CD4-positive, alpha-beta T cell treated with Interleukin-6 at 100 ng/mL for 8 hours (primary cell): ENCODE measurements at places on chromosomes 6 and 20.
A peak's percentile ranks its signal among the peaks of the same experiment; 100 is the strongest.

GRCh38 chr6:30480536-30481156 is 8.7 kb upstream of the HLA-E start:
- peak; percentile 58 for DNase-seq

DNA sequence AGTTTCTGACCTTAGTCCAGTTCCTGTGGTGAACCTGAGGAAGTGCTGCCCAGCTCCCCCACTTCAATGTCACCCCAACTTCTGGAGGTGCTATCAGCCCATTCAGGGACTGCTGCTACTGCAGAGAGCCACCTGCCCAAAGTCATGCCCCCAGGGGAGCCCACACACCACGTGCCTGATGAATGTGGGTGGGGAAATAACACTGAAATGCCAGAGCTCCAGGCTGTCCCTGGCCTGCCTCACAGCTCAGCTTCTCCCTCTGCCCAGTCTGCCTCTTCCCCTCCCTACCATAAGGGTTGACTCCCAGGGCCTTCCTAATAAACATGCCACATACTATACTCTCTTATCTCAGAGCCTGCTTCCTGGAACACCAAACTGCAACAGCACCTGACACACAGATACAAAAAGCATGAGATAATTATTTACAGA is 276.4 kb upstream of the MOCS1 start:
- DNase-seq: no peak

DNA sequence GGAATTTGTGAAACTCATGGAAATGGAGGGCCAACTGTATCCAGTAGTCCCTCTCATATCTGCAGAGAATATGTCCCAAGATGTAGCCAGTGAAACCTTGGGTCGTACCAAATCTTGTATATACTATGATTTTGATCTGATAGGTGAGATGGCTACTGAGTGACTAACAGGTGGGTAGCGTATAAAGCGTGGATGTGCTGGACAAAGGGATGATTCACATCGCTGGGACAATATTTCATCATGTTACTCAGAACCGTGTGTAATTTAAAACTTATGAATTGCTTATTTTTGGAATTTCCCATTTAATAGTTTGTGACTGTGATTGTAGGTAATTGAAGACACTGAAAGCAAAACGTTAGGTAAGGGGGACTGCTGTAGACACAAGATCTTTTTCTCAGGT is 144.1 kb downstream of the SMAP1 start:
- no peak for DNase-seq

DNA sequence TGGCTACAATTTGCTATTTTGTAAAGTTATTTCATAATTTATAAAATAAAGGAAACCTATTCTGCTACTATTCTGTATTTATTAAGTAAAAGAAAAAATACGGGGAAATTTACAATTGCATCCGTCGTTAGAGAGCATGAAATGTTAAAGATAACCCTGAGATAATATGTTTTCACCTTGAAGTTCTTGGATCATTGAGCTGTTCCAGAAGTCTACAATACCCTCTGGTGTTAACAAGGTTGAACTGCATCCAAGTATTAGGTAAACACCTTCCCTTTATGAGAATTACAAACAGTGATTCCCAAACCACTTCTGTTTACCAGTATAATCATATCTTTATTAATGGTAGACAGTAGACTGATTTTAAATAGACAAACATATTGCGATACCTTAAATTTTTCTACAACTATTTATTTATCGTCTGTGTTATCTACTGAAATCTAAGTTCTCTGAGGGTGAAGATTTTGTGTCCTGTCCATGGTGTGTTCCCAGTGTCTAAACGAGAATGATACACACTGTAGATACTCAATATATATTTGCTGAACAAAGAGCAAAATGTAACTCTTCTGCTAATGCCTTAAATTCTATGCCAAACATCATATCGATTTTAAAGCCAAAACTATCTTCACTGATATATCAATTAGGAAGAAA is 28.2 kb downstream of the TBC1D32 start:
- peak; percentile 2 for DNase-seq

DNA sequence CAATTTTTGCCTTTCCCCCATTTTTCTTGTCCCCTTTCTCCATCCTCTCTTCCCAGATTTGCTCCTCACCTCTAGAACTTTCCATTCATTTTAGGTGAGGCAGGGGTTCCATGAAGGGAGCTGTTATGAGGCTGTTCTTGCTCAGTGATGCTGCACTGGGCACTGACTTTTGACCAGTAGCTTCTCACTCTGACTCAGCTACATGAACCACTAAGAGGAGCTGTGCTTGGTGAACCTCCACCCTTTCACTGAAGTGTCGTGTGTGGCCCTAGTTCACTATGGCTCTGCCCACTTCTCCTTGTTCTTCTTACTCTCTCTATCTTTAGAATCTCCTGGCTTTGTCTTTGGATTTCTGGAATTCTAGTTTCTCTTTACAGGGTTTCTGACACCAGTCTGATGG is 307.1 kb upstream of the RNF24 start:
- no peak for DNase-seq

DNA sequence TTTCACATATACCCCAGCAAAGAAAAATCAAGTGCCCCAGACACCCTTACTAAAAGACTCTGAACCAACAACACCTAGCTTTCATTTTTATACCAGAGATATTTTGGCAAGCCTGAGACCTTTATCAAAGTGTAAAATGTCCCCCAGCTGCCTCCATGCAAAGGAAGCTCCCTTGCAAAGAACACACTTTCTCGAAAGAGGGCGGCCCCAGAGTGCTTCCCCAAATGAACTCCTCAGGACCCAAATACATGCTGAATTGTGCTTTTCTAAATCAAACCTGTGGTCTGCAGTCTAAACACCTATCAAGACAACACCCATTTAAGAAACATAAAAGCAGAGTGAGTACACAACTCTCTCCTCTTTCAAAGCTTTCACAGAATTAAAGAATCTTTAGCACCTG is 490 bp downstream of the IPCEF1 start:
- no peak for DNase-seq

DNA sequence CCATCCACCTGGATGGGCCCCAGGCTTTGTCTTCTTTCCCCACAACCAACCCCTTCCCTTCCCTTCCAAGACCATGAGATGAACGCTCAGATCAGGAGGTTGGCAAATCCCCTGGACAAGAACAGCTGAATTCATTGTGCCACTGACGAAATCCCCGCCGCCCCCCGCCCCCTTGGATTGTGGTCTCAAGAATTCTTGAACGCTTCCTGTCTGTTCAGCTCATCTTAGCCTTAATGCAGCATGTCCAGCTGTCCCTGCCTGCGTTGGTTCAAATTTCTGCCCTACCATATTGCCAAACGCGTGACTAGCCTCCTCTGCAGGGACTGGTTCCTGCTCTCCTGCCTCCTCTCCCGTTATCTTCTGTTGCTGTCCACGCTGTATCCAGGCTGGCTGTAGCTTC is 133.2 kb downstream of the CDH4 start:
- DNase-seq: no peak

GRCh38 chr6:152386131-152386530 is 251.0 kb downstream of the SYNE1 start:
- DNase-seq: no peak

DNA sequence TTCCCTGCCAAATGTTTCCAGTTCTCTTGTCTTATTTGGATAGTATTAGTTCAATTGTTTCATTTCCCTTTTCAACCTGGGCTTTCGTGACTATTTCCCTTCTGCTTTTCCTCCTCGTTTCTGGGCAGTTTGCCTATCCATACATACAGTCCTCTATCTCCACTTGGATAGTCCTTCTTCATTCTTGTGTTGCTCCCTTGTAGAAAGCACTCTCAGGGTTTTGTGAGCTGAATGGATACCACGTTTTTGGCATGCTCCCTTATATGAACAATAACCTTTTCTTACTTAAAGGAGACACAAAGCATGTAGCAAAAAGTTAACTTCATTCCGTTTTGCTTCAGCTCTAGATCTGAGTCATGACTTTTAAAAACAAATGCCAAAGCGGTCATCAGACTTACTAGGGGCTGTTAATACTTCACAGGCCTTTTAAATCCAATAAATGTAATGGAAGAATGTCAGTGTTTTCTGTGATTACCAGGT is 16.6 kb downstream of the CRYBG1 start:
- DNase-seq: no peak

GRCh38 chr6:41881506-41881905 is 13.7 kb downstream of the USP49 start:
- no peak for DNase-seq

DNA sequence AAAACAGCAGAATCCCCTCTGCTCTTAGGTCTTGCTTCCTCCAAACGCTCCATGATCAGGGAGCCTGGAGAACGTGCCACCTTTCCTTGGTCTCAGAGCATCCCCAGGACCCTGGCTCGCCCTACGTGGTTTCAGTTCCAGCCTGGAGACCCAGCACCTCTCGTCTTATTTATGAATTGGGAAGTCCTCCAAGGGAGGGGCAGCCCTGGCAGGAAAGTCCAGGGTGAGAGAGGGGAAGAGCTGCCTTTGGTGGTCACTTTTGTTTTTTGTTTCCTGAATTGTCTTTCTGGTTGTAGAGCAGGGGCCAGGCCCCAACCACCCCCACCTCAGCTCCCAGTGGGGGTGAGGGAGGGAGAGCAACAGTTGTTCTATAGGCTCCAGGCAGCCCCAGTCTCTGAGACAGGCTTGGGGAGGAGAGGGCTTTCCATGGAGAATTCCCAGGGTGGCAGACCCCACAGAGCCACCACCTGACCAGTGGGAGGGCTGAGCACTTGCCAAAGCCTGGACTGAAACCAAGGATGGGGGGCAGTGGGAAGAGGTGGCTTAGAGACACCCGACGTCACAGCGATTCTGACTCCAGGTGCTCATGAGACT is 88.8 kb downstream of the PRND start:
- no peak for DNase-seq

DNA sequence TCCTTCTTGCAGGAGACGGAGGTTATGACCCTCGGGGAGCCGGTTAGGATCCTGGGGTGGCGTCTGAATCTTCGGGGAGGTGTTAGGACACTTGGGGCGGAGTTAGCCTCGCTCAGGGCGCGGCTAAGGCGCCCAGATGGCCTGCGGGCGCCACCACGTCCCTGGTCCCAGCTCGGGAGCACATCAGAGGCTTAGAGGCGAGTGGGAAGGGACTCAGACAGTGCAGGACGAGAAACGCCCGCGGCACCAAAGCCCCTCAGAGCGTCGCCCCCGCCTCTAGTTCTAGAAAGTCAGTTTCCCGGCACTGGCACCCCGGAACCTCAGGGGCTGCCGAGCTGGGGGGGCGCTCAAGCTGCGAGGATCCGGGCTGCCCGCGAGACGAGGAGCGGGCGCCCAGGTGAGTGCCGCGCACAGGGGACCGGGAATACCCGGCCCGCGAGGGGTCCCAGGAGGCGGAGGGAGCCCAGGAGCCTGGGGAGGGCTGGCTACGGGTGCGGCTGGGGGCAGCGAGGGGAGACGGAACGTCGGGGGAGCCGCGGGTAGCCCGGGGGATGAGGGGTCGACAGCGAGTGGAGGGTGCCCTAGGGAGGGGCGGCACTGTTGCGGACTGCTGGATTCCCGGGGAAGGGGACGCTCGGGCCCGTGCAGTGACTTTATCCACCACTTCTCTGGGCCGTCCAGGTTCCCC is at the start of gene HCK:
Gene HCK, plus strand, starts transcription at position 153 of the 688 bp plus-strand sequence.
- DNase-seq: no peak

DNA sequence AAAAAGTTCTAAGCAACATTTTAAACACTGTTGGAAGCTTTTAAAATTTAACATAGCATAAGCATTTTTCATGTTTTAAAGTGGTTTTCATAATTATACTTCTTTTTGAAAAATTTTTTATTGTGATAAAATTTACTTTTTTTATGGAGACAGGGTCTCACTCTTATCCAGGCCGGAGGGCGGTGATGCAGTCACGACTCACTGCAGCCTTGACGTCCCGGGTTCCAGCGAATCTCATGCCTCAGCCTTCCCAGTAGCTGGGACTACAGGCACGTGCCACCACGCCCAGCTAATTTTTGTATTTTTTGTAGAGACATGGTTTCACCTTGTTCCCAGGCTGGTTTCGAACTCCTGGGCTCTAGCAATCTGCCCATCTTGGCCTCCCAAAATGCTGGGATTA is 46.1 kb upstream of the TULP4 start:
- DNase-seq: no peak

GRCh38 chr20:15703171-15703911 is 869.9 kb downstream of the KIF16B start:
- no peak for DNase-seq

DNA sequence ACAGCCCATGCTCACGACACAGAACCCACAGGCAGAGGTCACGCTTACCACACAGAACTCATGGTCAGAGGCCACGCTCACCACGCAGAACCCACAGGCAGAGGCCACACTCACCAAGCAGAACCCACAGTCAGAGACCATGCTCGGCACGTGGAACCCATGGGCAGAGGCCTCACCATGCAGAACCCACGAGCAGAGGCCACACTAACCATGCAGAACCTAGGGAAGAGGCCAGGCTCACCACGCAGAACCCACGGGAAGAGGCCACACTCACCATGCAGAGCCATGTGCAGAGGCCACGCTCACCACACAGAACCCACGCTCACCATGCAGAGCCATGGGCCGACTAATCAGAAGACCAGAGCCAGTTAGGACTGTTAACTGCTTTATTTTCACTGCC is 203.2 kb upstream of the THBS2 start:
- DNase-seq: no peak

- DNase-seq: no peak
Observed at GRCh38 chr6:118586746-118587485, 38.8 kb downstream of the PLN start.

DNA sequence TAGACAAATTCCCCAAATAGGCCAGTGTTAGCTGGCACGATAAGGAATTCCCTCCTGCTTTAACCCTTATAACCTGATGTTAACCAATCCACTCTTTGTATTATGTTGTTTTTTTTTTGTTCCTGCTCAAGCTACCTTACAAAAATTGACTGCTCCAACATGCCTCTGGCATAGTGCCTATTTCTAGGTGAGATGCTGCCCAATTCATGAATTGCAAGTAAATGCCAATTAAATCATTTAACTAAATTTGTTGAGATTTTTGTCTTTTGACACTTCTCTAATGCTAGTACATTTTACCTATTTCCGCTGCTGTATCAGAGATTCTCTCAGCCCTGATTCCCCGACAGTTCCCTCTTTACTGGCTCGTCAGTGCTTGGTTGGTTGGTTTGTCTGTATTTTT is 66.5 kb downstream of the HECA start:
- DNase-seq: no peak

- DNase-seq: no peak
Observed at GRCh38 chr6:28657381-28657768, 131.7 kb downstream of the GPX5 start.

DNA sequence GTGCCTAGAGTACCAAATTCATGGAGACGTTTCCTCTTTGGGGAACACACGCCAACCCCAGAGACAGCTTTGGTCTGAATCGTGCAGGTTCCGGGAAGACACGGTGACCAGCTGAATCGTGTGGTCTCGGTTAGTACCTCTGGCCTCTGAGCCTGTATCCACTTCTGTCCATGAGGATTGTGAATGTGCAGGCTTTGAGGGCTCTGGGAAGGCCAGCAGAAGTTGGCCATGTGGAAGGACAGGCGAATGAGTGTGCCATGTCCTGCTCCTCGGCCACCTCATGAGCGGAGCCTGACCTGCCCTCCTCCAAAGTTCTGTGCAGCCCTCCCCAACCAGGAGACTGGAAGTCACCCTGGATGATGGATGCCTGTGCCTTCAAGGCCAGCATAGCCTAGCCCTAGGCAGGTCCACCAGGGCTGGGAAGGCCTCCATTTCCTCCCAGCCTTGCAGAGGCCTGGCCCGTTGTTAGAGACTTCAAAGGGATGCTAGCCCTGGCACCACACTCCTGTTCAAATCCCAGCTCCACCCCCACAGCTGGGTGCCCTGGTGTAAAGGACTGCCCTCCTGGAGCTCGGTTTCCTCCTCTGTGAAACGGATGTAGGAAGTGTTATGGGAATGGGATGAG is 1.7 kb upstream of the TMEM74B start:
- no peak for DNase-seq

- DNase-seq: no peak
Observed at GRCh38 chr6:40586369-40587201, 579 bp downstream of the LRFN2 start.
